ENCODE measurements at places on chromosomes 1 and 21.

DNA sequence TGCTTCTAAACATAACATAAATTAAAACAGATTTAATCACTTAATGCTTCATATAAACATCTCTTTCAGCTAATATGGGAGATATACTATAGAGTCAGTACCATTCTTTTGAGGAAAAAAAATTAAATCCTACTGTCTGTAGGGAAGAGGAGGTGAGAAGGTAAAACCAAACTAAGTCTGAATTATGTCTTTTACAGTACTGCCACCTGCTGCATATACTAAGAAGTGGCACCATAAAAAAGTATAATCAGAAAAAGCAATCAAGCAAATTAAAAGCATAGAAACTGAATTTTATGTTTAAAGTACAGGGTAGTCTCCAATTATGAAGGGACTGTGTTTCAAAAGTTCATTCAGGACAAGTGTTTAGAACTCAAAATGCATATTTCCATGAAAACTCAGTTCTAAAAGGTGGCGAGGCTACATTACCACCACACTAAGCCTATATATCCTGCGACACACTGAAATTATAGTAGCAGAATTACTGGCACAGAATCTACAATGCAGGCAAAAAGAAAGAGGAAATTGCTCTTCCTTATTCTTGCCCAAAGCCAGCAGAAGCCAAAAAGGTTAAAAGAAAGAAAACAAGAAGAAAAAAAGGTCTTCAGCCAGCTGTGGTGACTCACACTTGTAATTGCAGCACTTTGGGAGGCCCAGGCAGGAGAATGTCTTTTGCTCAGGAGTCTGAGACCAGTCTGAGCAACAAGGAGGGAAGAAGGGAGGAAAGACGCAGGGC is 9.0 kb downstream of the NSL1 start:
- DNase-seq, result no peak

GRCh38 chr1:29123887-29124365 is at the start of gene TMEM200B:
Gene TMEM200B (minus strand): TSS chr1:29123903. CDS start chr1:29121828, 2,075 bp downstream.
- DNase-seq, result no peak

- no peak for DNase-seq
These were observed 760 bp upstream of the NPHP4 start for GRCh38 chr1:5992814-5993555.

DNA sequence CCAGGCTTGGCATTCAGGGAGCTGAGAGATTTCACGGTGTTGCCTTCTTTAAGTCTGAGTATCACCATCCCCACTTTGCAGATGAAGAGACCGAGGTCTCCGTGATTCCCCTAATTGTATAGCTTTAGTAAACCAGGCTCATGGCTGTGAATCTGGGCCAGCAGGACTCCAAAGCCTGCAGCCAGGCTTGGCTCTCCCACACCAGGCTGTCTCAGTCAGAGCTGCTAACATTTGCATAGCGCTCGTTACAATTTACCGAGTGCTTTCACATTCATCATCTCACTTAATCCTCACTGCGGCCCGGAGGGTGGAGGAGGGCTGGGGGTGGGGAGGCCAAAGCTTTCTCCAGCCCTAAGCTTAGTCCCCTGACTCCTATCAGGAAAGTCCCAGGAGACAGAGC is 11.7 kb downstream of the C1orf94 start:
- no peak for DNase-seq

DNA sequence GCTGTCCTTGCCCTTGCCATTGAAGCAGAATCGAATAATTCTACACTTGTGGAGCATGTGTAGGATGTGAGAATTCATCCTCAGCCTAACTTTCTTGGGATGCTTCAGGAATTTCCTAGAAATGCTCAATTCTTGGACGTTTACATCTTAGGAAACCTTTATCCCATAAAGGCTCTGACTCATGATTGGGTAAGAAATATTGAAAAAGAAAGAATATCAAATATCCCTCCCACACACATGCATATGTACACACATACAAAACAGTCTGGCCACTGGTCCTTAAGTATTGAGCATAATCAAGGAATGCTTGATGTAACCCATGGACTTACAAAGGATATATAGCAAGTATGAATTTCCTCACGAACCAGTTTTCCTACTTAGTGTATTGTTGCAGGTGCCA is 83.9 kb upstream of the IPO9 start:
- DNase-seq, result no peak

DNA sequence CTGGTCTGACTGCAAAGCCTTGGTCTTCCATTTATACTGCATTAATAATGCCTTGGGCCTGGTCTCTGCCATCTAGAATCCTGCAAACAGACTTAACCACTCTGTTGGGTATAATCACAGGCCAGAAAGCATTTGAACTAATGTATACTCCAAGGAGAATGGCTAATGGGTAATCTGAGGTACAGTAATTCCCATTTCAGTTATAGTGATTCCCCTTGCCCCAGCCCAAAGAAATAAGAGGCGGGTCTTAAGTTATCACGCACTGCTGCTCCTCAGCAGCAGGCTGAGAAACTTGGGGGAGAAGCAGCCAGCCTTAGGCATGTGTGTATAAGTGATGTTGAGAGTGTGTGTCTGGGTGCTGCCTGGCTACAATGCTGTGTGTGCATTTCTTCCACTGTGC is 2.4 kb downstream of the LPAR3 start:
- DNase-seq, result no peak

DNA sequence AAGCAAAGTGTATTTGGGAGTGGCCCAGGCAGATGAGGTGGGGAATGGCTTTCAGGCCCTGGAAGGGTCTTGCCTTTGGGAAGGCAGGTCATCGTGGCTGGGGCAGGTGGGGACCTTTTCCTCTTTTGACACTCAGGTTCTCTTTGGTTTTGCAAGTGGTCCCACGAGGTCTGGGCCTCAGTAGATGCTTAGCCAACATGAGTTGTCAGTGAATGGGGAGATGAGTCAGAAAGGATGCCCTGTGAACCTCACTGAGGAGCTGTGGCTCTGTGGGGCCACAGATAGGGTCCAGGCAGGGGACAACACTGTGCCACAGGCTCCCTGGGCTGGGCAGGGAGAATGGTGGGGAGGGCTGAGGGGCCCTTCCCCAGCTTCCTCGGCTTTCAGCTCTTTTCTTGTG is 19.0 kb downstream of the ARHGEF10L start:
- DNase-seq, result no peak

- no peak for DNase-seq
These were observed 99.7 kb downstream of the NOS1AP start for GRCh38 chr1:162169031-162169790.

DNA sequence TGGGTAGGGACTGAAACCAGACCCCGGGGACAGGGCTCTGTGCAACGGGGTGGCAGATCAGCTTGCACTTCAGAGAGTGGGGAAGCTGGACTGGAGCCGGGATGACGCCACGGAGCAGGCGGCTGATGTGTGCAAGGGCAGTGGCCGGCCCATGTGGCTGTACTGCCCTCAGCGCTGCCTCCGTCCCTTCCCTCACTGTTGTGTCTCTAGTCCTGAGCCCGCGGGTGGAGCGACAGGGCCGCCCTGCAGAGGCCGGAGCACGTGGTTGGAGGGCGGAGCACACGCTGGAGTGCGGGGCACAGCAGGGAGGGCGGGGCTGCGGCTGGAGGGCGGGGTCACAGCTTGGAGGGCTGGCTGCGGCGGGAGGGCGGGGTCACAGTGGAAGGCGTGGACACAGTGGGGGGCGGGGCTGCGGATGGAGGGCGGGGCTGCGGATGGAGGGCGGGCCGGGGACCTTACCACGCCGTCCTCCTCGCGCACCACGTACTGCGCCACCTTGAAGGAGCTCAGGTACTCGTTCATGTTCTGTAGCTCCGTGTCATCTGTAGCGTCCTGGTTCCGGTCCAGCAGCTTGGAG is 52.4 kb downstream of the CHD5 start:
- DNase-seq, result peak; percentile 38

DNA sequence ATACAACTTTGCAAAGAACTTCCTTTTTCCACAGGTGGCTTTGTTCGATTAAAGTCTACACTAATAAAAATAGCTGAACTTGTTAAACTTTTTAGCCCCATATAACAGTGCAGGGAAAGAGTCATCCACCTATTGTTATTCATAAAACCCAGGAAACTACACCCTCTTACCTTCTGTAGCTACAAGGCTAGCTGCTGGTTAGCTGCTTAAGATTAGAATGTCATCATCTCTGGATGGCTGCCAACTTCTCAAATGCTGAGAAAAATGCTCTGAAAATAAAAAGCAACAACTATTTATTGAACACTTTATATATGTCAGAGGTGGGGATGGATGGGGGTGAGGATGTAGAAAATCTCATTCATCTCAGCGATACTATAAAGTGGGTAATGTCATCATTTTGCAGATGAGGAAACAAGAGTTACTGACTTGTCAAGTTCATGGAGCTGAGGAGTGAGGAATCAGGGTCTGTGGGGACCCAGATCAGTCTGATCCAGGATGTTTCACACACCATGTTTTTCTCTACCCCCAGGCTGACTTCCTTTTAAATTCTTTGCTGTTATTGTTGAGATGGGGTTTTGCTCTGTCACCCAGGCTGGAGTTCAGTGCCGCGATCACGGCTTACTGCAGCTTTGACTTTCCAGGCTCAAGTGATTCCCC is 17.1 kb downstream of the ATP5PF start:
- no peak for DNase-seq

DNA sequence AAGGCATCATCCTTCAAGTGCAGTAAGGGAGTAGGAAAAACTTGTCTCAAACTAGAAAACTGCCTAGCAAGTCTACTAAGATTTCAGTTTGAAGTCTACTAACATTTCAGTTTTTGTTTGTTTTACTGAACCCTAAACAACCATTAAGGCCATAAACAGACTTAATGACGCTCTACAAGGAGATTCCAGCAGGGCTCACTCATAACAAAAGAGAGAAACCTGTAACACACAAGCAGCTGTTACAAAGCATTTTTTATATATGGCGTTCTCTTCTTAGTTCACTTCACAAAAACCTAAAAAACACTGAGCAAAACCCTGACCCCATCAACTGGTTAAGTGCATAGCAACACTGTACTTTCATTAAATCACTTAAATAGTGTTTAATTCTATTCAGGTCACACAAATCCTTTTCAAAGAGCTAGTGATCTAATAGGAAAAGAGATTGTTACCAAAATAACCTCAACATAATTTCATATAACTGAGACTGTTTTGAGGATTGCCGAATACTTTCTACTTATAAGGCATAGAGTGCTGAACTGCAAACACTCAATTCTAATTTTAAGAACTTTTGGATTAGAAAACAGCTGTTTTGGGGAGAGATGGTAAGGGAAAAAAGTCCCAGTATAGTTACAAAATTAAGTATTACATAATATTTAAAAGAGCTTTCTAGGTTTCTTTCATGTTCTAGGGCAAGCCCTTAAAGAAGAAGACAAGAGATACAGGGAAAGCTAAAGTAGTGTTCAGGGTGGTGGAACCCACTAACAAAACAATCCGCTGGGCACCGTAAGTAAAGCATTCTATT is 1.4 kb downstream of the B3GALNT2 start:
- no peak for DNase-seq

DNA sequence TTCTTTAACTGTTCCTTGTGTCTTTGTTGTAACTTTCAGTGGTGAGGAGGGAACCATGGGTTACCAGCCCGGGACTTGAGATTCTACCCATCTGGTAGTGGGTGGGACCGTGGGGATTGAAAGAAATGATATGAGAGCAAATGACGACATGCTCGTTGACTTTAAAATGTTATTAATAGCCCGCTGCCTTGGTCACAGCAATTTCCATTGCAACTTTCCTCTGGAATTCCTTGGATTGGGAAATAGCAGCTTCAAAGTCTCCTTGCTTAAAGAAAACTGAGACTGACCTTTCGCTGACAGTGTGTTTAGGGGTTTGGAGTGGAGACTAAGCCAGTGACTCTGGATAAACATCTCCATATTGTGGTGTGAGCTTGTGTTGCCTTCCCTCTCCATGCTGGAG is 44.2 kb upstream of the MARK1 start:
- no peak for DNase-seq

DNA sequence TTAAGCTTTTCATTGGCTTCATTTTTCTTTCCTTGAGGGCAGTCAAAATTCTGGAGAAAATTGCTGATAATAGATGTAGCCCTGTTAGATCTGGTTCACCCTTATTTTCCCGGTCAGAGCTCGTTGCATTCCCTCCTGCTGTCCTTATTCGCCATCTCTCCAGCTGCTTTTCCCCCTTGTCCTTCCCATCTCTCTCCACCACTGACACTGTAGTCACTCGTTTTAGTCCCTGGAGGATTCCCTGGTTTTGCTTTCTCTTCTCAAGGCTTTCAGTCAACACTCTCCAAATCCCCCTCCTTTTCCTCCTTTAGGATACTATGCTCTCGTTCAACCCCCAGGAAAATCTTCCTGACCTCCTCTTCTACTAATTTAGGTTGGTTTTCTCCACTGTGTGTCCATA is 83.1 kb downstream of the C21orf91 start:
- no peak for DNase-seq

DNA sequence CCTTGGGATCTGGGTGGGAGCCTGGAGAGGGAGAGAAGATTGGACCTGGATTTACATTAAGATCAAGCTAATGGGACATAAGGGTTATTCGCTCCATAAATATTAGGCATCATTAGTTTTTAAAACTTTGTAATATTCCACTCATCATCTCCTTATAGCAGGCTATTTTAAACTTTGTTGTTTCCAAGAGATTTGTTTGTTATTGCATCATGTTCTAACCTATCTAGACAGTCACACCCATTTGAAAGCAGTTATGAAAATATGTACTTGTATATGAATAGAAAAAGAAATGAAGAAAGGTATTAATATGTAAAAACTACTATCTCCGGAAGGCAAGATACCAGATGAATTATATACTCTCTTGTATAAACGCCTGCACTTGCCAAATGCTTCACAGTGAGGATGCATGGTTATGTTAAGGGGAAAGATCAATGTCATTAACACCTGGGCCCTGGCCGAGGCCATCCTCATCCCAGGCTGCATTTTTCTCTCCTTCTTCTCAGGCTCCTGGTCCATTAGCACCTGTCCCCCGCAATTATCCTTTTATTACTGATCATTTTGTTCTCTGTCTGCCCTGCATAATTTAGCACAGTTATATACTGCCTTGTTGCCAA is 468.2 kb downstream of the MATN1 start:
- no peak for DNase-seq

DNA sequence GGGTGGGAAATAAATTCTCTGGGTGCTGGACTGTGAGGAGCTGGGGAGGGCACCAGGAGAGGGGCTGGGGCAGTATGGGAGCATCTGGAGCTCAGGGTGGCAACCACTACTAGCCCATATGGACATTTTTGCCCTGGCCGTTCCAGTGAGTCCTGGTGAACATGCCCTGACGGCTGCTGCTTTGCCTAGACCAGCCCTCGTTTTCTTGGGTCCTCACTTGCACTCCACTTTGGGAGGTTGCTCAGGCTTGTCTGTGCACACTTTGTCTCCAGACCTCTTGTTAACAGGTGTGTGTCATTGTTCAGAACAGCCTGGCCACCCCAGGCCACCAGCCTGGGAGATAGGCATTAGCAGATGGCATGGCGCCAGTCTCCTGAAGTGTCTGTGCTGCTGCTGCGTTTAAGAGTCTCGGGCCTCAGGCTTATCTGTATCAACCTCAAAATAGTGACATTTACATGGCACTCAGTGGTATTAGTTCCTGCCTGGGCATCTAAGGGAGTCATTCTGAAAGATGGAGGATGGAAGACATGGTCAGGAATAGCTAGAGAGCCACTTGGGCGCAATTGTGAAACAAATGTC is 190.5 kb downstream of the PTPRU start:
- DNase-seq, result no peak

DNA sequence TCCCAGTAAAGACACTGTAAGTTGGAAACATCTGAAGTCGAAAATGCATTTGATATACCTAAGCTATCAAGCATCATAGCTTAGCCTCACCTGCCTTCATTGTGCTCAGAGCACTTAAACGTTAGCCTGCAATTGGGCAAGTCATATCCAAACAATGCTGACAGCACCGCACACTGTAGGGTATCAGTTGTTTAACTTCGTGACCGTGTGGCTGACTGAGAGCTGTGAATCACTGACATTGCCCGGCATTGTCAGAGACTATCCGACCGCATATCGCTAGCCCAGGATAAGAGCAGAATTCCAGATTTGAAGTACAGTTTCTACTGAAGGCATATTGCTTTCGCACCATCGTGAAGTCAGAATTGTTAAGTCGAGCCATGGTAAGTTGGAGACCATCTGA is 41.5 kb downstream of the GALNT2 start:
- no peak for DNase-seq

All from stimulated activated CD8-positive, alpha-beta memory T cell treated with anti-CD3 and anti-CD28 coated beads, Interleukin-12 subunit alpha, Interleukin-12 subunit beta, amount 100 ng/mL, for 1 hour (primary cell).